ENCODE measurements at places on chromosomes 16 and 17. TPM values are rescaled to one million over a fixed set of nuclear protein-coding genes. Genes with fewer than 3 reads are reported as not detected.

GRCh38 chr17:8889458-8890210 is 22.2 kb upstream of the PIK3R6 start:
- peak; percentile 7 for DNase-seq

DNA sequence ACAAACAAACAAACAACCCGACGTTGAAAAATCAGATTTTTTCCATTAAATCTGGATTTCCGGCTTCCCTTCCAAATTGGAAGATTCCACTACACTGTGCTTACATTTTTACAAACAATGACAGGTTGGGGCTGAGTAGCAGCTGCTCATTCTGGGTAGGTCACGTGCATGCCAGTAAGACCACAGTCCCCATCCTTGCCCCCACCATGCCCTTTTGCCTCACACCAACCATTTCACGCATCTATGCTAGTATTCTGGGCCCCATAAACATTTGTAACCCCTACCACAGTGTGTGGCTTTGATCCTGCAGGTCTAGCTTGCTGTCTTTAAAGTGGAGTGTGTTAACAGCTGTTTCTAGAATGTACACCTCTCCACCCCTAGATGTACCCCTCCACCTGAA is 366.1 kb downstream of the XYLT1 start:
- no peak for DNase-seq

DNA sequence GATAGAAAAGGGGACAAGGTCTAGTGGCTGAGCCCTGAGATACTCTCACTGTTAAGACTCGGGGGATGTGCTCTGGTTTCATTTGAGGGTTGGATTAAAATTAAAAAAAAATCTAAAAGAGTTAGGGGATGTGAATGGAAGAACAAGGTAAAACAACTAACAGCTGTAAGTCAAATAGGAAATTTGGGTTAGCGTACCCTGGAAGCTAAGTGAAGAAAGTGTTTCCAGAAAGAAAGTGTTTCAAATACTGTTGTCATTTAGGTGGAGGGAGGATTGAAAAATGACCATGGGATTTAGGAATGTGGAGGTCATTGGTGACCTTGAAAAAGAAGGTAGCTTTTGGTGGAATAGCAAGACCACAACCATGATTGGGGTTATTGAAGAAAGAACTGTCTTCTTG is 37.7 kb downstream of the PPM1D start:
- DNase-seq, result no peak

DNA sequence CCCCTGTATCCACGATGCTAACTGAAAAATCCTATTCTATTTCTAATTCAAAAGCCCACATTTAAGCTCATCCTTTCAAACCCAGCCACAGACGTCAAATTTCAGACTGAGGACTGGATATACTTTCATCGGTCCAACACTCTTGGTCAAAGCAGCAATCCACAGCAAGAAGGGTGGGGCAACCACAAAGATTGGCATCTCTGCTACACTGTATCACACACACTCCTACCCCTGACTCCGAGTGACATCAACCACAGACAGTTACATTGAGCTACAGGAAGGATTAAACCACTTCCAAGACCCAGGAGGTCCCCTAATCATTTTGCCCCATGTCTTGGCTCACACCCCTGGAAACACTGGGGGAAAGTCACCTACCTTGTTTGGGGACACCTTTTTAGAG is 61.3 kb downstream of the GRIN2A start:
- DNase-seq, result no peak

DNA sequence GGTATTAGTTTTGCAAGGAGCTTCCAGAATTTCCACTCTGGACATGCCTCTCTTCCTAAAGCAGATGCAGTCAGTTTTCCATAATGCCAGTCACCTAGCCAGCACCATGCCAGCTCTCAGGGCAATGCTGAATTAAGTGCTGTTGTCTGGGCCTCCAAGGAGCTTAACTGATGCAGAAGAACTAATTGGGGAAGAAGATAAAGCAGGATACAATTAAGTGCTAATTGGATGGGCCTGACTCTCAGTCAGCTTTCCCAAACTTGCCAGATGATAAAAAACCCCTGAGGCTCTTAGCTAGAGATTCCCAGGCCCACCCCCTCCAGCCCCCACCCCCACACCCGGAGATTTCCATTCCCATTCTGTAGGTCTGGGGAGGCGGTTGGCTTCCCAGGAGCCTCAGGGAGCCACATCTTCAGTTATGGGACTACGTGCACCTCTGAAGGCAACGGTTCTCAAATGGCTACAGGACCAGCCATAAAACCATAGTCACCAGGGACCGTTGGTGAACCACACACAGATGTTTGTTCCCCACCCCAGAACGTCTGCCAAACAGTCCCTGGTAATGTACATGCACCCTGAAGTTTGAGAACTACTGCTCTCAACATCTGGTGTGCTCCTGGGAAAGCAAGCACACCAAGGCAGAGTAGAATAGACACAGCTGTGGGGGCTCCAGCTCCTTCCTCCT is 499.1 kb upstream of the CDH5 start:
- no peak for DNase-seq

DNA sequence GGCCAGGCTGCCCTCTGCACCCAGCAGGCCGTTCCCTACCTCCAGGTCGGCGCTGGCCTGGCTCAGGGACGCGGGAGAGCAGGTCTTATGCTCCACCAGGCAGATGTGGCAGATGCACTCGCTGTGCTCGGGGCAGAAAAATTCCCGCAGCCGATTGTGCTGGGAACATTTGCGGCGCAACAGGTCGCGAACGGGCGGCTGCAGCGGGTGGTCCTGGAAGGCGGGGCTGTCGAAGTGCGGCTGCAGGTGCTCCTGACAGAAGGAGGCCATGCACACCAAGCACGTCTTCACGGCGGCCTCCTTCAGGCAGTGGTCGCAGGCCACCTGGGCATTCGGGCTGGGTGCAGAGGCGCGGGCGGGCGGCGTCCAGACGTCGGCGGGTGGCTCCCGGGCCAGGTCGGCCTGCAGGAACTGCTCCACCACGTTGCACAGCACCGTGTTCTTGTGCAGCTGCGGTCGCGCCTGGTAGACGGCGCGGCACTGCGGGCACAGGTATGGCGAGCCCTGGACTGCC is 439 bp downstream of the TRIM25 start:
- peak; percentile 68 for DNase-seq

DNA sequence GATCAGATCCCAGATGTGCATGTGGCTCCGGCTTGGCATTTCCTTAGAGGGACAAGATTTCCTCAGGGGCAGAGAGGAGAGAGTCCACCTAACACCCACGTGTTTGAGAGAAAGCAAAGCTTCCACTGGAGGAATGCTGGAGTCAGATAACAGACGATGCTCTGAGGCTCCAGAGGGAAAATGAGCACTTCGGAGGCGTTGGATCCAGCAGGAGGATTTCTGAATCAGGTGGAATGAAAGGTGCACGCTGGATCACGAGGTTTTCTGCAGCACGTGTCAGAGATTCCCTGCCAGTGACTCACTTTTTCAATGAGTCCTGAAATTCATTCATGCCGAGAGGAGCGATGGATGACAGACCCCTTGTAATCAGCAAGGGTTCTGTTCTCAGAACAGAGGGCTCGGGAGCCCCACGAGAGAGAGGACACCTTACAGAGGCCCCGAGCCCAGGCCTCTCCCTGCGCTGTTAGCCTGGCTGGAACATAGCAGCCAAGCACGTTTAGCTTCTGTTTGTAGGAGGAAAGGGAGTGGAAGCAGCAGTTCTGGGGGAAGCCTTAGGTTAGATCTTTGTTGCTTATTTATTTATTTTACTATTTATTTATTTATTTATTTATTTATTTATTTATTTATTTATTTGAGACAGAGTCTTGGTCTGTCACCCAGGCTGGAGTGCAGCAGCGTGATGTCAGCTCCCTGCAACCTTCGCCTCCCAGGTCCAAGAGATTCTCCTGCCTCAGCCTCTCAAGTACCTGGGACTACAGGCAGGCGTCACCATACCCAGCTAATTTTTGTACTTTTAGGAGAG is 49.3 kb upstream of the JPH3 start:
- DNase-seq, result no peak

The CPNE2 gene
- total RNA-seq, result 10.6 TPM

The DNAAF1 gene
- not detected for total RNA-seq

The MMP25 gene
- 0.32 TPM for total RNA-seq

The KRTAP3-1 gene
- not detected for total RNA-seq

Measured in heart left ventricle (tissue), 16 donors.